ENCODE measurements at places on chromosomes 16 and 17.
A peak's percentile ranks its signal among the peaks of the same experiment; 100 is the strongest.

DNA sequence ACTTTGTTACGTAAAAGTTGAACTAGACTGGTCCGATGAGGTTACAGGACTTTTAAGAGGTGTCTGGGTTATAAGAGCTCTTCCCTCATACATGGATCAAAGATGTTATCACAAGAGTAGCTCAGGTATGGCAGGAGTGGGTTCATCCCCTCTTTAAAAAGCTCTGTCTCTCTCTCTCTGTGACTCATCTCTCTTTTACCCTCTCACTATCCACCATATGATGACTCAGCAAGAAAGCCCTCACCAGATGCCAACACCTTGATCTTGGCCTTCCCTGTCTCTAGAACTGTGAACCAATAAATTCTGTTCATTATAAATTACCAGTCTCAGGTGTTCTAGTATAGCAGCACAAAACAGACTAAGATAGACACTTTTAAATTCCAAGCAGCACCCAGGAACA lies 1.9 kb upstream of the CLEC19A start:
- no peak for DNase-seq

GRCh38 chr16:77784441-77785372 lies 3.7 kb upstream of the VAT1L start:
- DNase-seq, result no peak

DNA sequence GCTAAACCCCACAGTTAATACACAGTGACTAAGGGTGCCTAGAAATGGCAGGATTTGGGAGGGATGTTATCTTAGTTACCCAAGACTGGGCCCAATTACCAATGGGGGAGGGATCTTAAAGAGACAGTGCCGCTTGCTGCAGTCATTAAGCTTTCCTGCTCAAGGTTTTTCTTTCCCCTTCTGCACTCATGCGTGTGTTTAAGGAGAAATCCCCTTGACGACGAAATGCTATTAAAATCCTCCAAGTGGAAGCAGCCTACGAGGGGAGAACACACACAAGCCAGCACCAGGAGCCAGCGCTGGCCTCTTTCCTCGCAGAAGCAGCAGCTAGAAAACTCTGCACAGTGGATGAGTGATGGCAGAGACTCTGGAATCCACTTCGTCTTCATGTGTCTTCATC lies 22.0 kb downstream of the SALL1 start:
- DNase-seq, result no peak

- no peak for DNase-seq
These were observed 78.3 kb downstream of the GAS7 start for GRCh38 chr17:10120109-10120485.

GRCh38 chr16:7025616-7026190 lies 306.9 kb upstream of the RBFOX1 start:
- DNase-seq, result peak; percentile 68

GRCh38 chr16:66735891-66736290 lies 15.5 kb downstream of the DYNC1LI2 start:
- no peak for DNase-seq

DNA sequence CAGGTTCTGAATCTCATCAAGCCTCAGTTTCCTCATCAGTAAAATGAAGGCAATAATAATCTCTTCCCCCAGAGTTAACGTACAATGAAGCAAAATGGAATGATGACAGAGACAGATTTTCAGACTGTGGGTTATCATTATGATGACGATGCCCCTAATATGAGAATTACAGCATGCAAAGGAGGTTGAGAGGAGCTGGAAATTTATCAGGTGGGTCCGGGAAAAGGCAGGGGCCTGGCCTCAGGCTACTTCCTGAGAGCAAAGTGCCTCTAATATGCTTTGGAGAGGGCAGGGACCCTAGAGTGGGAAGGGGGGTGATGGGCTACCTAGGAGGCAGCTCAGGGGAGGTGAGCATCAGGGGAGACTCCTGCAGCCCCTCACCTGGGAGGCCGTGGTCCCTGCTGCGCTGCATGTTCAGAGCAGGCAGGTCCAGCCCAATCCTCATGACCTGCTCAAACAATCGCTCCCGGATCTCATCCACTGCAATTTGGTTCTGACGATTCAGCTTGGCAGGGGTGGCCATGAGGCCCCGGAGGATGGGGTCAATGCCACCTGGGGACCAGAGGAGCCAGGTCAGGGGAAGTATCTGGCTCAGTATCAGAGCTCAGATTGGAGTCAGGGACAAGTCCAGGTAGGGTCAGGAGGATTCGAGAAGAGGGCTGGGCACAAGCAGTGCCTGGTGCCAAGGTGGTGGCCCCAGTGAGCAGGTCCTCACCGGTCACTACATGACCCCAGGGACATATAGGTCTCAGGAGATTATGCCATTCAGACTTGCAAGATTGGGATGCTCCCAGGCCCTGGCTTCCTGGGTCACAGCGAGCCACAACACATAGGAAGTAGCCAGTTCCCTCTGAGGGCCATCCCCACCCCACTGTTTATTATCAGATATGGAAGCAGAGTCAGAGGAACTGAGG lies 8.1 kb downstream of the MPO start:
- DNase-seq, result no peak

DNA sequence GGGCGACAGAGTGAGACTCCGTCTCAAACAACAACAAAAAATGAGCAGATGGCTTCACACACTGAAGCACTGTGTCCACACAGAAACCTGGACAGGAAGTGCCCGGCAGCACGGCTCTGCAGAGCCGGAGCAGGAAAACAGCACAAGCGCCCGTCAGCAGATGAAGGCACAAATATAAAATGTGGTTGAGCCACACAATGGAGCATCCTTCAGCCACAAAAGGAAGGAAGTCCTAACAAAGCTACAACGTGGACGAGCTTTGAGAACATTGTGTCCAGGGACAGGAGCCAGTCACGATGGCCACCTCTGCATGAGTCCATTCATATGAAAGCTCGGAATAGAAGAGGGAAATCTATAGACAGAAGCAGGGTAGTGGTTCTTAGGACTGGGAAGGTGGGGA lies 15.7 kb downstream of the RHBDF2 start:
- peak; percentile 63 for DNase-seq

GRCh38 chr17:78357672-78358537 lies 2.0 kb downstream of the SOCS3 start:
- no peak for DNase-seq

DNA sequence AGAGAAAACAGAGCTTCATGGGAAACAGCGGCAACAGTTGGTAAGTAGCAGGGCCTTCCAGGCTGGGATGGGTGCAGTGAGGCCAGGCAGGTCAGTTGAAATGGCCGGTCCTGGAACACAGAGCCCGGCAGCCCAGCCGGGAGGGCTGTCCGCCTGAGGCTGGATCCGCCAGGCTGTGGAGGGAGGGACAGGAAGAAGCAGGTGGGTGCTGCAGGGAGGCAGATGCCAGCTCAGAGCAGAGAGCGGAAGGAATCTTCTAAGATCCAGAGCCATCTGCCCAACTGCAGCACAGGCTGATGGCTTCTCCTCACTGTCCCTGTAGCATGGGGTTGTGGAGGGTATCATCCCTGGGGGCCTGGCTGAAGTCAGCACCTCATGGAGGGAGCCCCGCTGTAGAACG lies 599 bp downstream of the RNF112 start:
- DNase-seq, result no peak

GRCh38 chr16:4557973-4558372 lies 1.8 kb downstream of the C16orf96 start:
- no peak for DNase-seq

- DNase-seq, result no peak
These were observed 153.5 kb upstream of the CDC42EP4 start for GRCh38 chr17:73465130-73465952.

DNA sequence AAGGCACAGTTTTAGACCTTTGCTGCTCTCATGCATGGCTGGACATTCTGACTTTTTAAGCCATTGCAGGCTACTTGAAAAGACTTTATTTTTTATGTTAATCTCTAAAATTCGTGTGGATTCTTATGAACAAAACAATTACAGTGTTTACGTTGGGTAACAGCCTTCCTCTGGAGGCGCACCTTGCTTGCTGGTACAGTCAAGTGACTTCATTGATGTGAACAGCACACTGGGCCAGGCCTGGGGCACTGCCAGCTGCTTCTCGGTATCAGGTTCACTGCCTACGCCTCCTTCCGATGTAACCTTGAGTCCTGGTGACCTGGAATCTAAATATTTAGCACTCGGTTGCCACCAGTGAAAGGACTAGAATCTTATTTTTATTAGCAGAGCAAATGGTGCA lies 27.8 kb downstream of the MARCHF10 start:
- DNase-seq, result no peak

DNA sequence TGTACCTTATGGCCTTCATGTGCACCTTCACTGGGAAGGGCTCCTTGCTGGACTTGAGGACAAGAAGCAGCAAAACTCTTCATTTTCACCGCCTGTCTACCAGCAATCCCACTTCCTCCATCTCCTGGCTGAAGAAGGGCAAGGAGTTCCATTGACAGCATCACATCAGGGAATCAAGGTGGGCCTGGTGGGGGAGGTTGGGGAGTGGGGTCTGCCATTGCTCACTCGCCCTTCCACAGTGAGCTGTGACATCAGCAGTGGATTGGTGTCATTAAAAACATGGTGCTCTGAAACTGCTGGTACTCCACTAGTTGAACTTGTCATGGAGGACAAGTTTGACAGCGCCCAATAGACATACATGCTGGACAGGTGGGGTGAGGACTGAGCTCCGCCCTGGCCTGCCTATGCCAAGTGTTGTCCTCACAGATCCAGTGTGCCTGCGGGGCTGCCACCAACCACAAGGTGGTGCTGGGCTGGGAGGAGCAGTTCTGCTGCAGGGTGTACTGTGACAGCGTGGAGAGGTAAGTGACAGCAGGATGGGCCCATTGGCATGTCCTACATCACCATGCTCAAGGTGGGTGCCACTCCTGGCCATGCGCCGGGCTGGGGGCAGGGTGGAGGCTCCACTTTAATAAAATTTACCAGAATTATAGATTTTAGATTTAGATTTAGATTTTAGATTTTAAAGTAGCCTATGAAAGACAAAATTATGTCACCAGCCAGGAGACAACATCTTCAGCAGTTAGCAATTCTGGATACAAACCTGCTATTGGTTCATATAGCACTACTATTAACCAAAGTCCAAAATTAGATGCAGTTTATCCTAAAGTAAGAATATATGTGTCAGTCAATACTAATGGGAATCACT lies 1729.1 kb downstream of the TP53TG3F start:
- DNase-seq, result no peak

DNA sequence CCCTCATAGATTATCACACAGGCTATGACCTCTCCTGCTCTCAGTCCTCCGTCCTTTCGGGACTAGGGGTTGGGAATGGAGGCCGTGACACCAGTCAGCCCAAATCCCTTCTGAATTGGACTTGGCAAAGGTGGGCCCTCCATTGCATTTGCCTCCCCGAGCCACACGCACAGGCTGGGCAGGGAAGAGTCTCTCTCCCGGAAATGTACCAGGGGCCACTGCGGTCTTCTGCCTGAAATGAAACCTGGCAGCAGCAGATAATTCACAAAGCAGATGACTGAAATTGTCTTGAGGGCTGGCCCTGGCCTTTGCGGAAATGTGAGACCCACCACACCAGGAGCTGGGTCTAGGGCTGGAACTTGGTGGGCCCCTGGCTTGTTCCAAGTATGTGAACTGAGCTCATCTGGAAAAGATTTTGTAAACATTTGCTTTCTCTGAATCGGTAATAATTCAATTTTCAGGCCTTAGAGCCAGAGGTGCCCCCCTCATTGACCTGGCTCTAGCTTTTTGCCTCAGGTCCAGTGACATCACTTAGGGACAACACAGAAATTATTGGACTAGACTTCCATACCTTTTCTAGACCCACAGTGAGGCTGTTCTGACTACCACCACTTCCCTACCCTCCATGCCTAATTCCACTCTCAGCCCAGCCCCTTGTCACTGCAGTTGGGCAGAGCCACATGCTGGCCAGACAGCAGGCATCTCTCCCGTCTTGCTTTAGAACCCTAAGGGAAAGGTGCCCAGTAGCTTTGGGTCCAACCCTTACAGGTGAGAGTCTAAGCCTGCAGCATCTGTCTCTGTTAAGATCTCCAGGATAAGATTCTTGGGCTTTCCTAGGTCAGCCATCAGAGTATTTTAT lies 75.2 kb downstream of the CCDC182 start:
- DNase-seq, result no peak

DNA sequence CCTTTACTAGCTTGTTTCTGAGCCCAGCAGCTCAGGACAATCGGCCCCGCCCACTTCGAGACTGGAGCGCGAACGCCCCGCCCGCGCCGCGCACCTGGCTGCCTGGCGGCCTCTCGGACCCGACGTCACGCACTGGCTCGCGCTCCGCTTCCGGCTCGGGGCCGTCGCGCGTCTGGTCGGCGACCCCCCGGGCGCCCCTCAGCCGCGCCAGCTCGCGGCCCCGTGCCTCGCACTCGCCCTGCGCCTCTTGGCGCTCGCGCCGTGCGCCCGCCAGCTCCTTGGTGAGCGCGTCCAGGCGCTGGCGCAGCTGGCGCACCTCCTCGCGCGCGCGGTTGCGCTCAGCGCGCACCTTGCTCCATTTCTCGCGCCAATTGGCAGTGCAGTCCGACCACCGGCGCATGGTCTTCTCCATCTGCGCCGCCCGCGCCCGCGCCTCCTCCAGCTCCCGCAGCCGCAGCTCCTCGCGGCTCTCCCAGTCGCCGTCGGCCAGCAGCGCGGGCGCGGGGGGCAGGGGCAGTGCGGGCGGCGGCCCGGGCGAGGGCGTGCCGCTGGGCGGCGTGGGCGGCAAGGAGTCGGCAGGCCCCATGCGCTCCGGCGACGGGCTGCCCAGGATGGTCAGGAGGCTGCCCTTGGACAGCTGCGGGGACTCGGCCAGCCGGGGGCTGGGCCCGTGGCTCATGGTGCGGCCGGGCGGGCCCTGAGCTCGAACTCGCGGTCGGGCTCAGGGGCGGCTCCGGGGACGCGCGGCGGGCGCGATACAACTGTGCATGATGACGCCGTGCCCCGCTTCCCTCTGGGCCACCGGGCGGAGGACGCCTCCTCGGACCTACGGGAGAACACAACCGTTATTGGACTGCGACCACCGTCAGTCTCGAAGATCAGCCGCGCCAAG lies 7.6 kb downstream of the CCDC102A start:
- no peak for DNase-seq

DNA sequence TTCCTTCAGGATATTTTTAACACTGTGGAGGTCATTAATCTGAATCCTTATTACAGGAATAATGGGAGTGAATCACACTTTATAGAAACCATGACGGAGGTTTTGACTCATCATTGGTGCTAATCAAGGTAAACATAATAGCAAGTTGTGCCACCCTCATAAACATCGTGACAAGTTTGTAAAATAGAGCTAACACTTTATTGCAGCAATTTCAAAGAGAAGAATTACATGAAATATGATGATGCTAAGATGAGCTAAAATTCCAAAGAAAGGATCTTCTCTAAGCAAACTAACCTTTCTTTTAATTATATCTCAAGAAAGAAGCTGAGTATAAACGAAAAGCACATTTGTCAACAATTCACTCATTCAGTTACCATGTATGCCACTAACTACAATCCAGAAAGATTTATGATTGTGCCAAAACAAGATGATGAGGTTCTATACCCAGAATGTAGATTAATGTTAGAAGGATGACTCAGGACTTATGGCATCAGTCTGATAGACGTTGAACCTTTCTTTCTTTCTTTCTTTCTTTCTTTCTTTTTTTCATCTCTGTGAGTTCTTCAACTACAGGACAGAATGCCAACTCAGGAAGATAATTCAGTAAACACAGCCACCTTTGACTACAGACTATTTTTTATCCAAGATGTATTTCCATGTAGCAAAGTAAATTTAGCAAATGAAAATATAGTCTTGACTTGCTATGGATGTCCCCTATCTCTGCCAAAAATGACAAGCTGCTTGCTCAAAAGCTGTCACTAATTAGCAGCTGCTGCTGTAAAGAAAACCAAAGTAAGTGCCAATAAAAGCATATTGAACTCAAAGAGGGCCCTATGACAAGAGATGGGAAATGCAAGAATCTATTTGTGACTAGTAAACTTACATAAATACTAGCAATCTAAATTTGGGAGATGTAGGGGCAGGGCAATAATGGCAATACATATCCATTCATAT lies 23.3 kb downstream of the STAT5B start:
- no peak for DNase-seq

GRCh38 chr17:8019166-8019565 lies 16.8 kb downstream of the GUCY2D start:
- DNase-seq, result no peak

Measured in midbrain (tissue), 1 donor.